Activated CD8-positive, alpha-beta memory T cell treated with anti-CD3 and anti-CD28 coated beads, Interleukin-2, amount 10 ng/mL, durations not matched to agents 7 days and 5 days (primary cell): ENCODE measurements at places on chromosomes 16 and 17. TPM values are rescaled to one million over a fixed set of nuclear protein-coding genes. Genes with fewer than 3 reads are reported as not detected.

The CMTM1 gene
- total RNA-seq: 21.1 TPM

The MT3 gene
- 3.6 TPM for total RNA-seq

The PRRT2 gene
- total RNA-seq: 0.85 TPM

The DGKE gene
- total RNA-seq: 30.6 TPM

The LRRC36 gene
- 1.0 TPM for total RNA-seq

The MYL4 gene
- total RNA-seq: not detected

The TMEM88 gene
- total RNA-seq: 0.84 TPM

The TBX21 gene
- total RNA-seq: 59.0 TPM

The CCDC200 gene
- total RNA-seq: not detected

The FAAP100 gene
- total RNA-seq: 44.5 TPM

The MYH8 gene
- not detected for total RNA-seq

The TPSAB1 gene
- total RNA-seq: not detected

The KRT31 gene
- total RNA-seq: not detected

The PDILT gene
- total RNA-seq: not detected

The CCDC78 gene
- 2.5 TPM for total RNA-seq

The MAP2K6 gene
- total RNA-seq: 8.8 TPM

The MCRIP2 gene
- 47.3 TPM for total RNA-seq

The USB1 gene
- 62.2 TPM for total RNA-seq

The KRTAP2-2 gene
- total RNA-seq: not detected

The MT1H gene
- not detected for total RNA-seq

The WNT9B gene
- total RNA-seq: not detected

The CCL11 gene
- total RNA-seq: not detected

The CCDC43 gene
- total RNA-seq: 26.0 TPM

The KRTAP4-3 gene
- not detected for total RNA-seq

The CREBBP gene
- total RNA-seq: 53.2 TPM

The CA7 gene
- total RNA-seq: not detected

The MATCAP1 gene
- total RNA-seq: 38.6 TPM
